Activated T-cell treated with anti-CD3 and anti-CD28 coated beads for 48 hours (primary cell): ENCODE measurements at places on chromosomes 4 and X.

- no peak for DNase-seq
Measured at GRCh38 chrX:63258144-63258543, 93.0 kb downstream of the SPIN4 start.

GRCh38 chrX:55624403-55624802, 1.2 kb downstream of the FOXR2 start:
- DNase-seq: no peak

GRCh38 chr4:137032222-137032621, 500.1 kb downstream of the PCDH18 start:
- DNase-seq: no peak

DNA sequence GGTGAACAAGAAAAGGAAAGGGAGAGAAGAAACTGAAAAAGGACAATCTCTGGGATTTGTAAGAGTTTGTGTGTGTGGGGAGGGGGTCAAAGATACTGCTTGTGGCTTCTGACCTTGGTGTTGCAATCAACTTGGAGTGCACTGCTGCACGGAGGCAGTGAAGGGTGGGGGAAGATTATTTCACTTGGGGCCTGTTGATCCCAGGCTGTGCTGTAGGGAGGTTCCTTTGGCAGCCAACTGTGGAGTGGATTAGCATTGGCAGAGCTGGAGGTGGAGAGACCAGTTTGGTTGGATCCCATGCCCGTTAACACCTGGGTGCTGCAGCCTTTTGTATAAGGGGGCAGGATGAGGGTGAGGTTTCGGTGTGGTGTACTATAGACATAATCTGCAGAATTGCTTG, 38.2 kb downstream of the AFF1 start:
- no peak for DNase-seq
